ENCODE measurements at places on chromosomes 3 and 15.

DNA sequence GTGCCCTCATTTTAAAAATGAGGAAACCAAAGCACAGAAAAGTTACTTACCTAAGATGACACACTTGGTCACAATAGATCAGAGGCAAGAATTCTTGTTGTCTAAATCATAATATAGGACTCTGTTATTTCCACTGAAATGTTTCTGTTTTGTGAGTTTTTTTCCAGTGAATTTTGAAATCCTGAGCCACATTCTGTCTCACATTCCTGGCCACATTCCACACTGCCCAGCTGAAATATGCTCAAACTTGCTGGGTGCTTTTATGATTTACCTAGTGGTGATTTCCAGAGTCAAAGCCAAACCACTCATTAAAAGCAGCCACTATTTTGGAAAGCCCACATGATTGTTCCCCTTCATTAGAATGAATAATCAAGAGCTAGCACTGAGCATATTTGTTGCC is 82.3 kb upstream of the NPHP3 start:
- no peak for DNase-seq

DNA sequence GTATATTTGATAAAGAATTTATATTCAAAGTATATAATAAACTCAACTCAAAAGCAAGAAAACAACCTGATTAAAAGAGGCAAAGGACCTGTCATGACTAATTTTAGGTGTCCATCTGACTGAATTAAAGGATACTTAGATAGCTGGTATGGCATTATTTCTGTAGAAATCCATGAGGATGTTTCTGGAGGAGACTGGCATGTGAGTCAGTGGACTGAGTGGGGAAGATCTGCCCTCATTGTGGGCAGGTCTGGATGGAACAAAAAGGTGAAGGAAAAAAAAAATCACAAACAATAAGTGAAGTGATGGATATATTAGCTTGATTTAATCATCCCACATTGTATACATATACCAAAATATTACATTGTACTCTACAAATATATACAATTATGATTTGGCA is 16.6 kb downstream of the ANKRD28 start:
- no peak for DNase-seq

- no peak for DNase-seq
Measured at GRCh38 chr3:154967090-154967489, 113.0 kb upstream of the MME start.

DNA sequence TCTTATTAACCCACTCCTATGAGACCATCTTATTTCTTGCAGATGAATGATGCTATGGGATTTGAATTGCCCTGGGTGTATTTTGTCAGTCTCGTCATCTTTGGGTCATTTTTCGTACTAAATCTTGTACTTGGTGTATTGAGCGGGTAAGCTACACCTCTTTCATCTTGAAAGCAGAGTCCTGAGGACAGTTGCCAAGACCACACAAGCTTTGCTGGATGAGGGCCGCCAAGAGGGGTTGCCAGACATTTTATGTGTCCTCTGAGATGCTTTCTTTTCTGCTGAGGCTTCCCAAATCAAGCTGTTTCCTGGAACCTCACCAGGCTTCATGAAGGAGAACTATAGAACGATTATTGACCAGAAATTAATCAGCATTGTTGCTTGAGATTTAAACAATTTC is 173.2 kb downstream of the CHDH start:
- no peak for DNase-seq

GRCh38 chr3:177878192-177878591 is 658.0 kb upstream of the KCNMB2 start:
- no peak for DNase-seq

DNA sequence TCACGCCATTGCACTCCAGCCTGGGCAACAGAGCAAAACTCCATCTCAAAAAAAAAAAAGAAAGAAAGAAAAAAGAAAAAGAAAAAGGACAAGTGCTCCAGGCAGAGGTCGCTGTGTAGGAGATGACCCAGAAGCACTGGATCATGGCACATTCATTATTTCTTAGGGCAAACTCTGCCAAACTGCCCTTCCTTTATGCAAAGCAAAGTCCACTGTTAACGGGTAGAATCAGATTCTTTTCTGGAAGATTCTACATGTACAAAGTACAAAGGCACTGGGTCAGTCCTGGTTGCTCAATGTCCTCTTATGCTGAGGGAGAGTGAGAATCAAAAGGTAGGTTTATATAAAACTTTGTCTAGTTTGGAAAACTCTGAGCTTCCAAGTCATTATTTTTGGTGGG is 144.9 kb downstream of the FEZF2 start:
- DNase-seq, result no peak

GRCh38 chr15:63418811-63419210 is 37.2 kb upstream of the CA12 start:
- DNase-seq, result no peak

DNA sequence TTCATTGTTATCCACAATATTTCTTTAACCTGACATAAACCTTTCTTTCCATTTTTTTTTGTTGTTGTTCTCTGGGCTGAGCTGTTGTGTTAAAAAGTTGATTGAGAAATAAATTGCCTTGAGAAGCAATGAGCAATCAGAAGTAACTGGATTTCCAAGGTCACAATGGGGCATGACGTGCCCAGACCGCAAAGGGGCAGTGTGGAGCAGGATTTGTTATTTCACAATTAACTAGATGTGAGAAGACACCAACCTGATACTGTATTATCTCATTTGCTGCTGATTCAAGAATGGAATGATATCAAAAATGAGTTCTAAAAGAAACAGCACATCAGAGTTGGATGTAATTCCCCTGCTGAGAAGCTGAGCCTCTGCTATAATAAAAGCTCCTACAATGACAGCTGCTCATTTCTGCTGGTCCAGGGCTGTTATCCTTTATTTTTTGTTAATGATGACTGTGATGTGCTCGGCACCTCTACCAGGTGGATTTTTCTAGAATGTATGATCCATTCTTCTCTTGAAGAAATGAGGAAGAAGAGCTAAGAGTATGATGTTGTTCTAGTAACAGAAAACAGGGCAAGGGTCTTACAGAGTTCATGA is 28.1 kb downstream of the CPNE4 start:
- DNase-seq, result no peak

GRCh38 chr3:147398813-147399534 is 7.4 kb downstream of the ZIC4 start:
- no peak for DNase-seq

GRCh38 chr15:78640527-78641101 is 396 bp downstream of the CHRNB4 start:
- no peak for DNase-seq
